Esophagus squamous epithelium (tissue), 5 donors: ENCODE measurements at places on chromosomes 3 and 15.

DNA sequence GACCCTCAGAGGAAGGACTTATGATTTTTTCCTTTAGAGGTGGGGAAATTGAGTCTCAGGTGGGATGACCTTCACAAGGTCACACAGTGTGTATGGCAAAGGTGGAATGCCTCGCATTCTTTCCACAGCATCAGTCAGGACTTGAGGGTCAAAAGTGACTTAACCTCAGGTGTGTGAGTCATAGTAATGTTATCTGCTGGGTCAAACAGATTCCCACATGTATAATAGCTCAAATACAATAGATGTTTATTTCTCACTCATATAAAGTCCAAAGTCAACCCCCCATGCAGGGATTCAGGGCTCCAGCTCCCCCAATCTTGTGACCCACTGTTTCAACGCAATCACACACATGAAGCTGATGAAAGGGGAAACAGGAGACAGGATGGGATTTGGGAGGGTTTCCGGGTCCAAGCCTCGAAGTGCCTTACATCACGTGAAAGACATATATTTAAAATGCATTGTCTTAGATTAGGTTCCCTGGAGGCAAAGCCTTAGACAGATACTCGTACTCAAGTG, 34.0 kb upstream of the CCDC174 start:
- DNase-seq: no peak

GRCh38 chr3:133562376-133562775, 11.1 kb upstream of the CDV3 start:
- DNase-seq: no peak

DNA sequence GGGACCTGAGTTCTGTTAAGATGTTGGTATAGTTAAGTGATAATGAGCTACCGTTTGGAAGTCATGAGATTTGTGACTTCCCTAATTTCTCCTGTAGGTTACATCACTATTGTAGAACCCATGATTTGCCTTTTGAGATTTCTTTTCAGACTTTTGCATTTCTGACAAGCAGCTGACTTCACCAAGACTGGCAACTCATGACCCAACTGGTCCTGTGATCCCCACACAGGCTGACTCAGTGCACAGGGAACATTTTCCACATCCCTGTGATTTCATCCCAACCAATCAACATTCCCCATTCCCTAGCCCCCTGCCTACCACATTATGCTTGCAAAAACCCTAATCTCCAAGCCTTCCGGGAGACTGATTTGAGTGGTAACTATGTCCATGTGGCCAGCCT, 242.1 kb upstream of the PDZRN3 start:
- DNase-seq: no peak

DNA sequence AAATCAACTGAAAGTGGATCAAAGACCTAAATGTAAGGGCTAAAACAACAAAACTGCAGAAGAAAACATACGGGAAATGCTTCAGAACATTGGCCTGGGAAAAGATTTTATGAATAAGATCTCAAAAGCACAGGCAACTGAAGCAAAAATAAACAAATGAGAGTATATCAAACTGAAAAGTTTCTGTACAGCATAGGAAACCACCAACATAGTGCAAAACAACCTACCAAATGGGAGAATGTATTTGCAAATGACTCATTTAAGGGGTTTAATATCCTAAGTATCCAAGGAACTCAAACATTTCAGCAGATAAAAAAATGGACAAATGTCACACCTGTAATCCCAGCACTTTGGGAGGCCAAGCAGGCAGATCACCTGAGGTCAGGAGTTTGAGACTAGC, 489.1 kb downstream of the ROBO1 start:
- DNase-seq: no peak

DNA sequence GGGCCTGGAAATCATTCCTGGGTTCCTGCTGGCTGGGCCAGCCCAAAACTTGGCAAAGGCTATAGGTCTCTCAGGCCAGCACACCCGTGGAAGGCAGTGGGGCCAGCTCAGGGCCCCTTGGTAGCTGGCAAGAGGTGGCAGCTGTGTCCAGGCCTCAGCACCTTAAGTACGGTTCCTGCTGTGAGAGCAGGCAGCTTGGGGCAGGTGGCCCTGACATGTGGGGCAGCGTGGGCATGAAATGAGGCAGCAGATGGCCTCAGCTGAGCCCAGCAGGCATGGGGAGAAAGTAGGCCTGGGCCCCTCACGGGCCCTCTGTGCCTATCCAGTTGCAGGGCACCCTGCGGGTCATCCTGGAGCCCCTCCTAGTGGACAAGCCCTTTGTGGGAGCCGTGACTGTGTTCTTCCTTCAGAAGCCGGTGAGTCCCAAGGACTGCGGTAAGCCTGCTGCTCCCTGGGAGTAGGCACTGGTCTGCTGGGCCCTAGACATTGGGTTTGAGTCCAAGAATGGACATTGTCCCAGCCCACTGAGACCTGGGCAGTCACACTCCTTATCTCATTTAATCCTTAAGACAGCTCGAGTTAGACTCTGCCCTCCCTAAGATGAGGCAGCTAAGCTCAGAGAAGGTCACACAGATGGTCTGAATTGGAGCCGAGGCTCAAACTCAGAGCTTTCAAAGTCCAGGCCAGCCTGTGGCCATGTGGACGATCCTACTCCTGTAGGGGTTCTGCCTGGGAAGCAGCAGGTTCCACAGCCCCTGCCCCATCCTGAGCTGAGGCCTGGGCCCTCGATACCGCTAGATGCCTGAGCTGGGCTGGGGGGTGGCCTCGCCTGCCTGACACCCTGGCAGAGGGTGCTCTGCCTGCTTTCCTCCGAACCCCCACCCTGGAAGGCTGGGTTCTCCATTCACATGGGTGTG, 25.5 kb downstream of the ESYT3 start:
- no peak for DNase-seq

DNA sequence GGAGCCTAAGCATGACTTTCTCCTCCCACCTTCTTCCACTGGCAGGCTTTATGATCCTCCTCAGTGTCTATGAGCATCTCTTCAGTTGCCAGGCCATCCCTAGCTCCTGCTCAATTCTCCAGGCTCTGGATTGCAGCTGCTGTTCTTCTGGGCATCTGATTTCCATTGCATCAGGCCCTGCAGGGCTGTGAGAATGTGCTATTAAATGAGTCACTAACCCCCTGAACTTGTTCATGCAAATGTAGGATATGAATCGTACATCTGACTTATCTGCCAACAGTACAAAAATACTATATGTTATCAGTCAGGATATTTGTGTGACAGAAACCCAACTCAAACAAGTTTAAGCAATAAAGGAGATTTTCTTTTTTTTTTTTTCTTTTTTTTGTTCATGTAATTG, 11.9 kb downstream of the GPR176 start:
- DNase-seq: no peak

- no peak for DNase-seq
Observed at GRCh38 chr3:34198309-34198708, 399.9 kb downstream of the PDCD6IP start.

- no peak for DNase-seq
Observed at GRCh38 chr3:55611121-55611520, 124.0 kb upstream of the WNT5A start.

- no peak for DNase-seq
Observed at GRCh38 chr15:90240856-90241255, 6.8 kb downstream of the GDPGP1 start.

DNA sequence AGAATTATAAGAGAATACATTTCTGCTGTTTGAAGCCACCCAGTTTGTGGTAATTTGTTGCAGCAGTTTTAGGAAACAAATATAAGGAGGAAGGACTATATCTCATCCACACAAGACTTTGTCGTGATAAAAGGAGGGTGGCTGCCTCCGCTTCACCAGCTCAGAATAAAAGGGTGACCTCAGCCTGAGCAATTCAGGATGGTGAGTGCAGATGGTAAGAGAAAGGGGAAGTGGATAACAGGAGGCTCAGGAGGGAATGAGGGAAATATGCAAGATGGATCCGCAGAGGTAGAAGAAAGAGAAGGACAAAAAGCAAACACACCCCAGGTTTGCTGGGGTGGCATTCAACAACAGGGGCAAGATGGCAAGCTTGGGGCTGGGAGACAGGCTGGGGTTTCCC, 108.1 kb upstream of the TNFAIP8L3 start:
- no peak for DNase-seq

DNA sequence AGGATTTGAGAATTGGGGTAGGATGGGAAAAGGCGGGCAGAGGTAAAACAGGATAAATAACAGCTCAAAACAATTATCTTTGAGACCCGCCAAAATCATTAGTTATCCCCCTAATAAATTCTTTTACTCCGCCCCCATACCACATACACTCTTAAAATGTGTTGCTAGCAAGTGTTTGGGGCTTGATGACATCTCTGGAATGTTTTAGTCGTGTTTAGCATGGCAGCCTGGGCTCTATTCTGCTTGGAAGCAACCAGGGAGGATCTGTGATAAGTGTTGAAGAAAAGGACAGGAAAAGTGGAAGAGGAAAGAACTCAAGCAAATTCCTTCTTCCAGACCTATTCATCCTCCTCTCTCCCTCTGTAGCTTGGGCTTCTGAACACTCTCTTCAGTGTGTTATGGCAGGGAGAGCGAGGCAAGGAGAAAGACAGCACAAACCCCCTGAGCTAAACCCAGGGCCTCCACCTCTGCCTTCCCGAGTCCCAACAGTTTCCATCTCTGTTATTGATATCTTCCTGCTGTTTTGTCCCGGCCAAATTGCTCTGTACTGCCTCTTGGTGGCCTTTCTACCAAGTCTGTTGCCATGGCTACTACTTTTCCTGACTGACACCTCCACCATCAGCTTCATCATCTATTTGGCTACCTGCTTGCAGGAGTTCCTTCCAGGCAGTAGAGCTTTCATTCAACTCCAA, 135.8 kb downstream of the RPL22L1 start:
- DNase-seq: no peak

GRCh38 chr15:66291816-66292570, 1.4 kb upstream of the DIS3L start:
- no peak for DNase-seq

DNA sequence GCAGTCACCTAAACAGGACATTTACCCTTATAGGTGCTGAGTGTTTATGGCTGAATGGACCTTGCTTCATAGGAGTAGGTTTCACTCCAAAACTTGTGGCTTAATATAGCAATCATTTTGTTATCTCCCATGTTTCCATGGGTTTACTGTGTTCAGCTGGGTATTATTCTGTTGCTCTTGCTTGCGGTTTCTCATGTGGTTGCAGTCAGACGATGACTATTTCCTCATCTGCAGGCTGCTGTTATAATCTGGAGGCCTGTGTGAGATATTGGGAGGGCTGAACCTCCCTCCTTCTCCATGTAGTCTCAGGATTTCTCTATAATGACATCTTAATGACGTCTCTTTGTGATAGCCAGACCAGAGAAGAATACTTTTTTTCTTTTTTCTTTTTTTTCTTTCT, 98.1 kb downstream of the ZPLD1 start:
- DNase-seq: no peak

GRCh38 chr3:161770484-161771386, 274.1 kb downstream of the OTOL1 start:
- no peak for DNase-seq

- no peak for DNase-seq
Observed at GRCh38 chr3:4504340-4505261, 11.5 kb downstream of the ITPR1 start.

DNA sequence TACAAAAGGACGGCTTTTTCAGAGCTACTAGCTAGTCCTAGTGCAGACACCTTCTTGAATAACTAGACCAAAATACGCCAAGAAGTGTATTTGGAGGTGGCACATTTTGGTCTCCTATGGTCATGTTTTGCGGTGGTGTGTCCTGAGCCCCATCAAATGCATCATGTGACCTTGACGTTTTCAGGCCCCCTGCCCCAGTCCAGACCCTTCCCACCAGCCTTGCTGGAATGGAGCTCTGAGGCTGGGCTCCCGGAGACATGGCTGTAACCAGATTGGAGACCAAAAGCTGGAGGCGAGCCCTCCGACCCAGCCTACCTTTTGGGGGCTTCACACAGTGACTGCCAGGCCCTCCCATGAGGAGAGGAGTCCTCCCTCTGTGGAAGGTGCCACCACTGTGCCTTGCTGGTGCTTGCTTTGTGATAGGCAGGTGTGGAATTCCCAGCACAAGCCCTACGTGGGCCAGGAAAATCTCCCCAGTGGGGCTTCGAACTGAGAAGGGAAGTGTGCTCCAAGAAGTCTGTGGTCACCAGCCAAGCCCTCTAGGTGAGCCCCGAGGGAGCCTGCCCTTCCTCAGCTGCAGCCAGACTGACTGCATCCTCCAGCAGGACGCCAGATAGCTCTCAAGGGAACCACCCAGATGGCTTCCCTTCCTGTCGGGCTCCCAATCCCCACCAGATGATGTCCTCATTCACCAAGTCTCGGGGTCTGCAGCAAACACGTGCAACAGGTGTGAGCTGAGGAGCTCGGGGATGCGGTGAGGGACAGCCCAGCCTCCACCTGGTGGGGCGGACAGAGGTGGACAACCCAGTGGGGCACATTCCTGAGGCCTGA, 126.2 kb downstream of the ASB7 start:
- DNase-seq: no peak

DNA sequence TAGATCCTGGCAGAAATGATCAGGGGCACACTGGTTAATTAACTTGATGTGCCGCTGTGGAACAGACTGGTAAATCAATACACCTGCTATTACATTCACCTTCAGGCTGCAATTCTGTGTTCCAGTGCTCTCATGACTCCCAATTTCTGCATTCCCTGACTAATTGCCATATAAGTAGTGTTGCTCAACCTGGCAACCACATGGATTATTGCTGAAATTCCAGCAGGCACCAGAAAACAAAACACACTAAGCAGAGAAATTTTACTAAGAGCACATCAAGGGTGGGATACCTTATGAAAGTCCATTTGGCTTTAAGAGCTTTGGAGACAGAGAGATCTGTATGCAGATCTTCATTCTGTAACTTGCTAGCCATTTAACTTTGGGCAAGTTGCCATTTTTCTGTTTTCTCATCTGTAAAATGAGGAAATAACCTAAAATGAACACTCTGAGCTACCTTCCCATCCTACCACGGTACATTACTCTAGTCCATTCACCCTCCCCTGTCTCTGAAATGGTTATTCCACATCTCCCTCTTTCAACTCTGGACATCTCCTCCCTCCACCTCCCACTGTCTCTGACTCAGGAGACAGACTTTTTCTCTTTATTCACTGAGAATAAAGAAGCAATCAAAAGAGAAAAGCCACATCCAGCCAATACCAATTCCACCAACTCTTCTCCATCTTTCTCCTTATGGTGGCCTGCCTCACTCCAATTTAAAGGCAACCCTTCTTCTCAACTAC, 54.6 kb downstream of the STAC start:
- no peak for DNase-seq

GRCh38 chr15:56053046-56053400, 59.6 kb upstream of the NEDD4 start:
- DNase-seq: no peak

- no peak for DNase-seq
Observed at GRCh38 chr3:81891055-81891895, 129.8 kb upstream of the GBE1 start.

DNA sequence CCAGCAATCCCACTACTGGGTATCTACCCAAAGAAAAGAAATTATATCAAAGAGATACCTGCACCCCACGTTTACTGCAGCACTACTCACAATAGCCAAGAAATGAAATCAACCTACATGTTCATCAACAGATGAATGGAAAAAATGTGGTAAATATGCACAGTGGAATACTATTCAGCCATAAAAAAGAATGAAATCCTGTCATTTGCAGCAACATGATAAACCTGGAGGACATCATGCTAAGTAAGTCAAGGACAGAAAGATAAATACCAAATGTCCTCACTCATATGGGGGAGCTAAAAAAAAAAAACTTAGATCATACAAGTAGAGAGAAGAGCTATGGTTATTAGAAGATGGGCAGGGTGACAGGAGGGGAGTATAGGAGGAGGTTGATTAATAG, 9.1 kb downstream of the ZBTB11 start:
- no peak for DNase-seq

GRCh38 chr15:33132722-33133345, 61.7 kb downstream of the FMN1 start:
- no peak for DNase-seq

- no peak for DNase-seq
Observed at GRCh38 chr3:50003216-50003615, 63.3 kb downstream of the RBM6 start.
